Effector CD8-positive, alpha-beta T cell (primary cell): ENCODE measurements at places on chromosomes 7 and 10.

DNA sequence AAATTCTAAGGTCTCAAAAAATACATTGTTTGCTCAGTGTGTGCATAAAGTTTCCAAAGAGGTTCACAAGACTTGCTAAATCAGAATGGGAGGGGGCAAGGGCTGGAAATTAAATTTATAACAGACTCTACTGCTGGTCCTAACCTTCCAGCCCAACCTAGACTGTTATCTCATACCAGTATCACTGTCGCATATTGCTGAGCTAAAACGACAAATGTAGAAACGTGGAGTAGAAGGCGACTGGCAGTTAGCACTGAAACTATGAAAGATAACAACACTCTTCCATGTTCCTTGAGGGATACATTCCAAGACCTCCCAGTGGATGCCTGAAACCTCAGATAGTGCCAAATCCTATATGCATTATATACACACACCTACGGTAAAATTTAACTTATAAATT is 514.3 kb downstream of the KCNMA1 start:
- DNase-seq, result no peak

GRCh38 chr10:87761892-87762291 is 56.1 kb downstream of the ATAD1 start:
- no peak for DNase-seq

GRCh38 chr7:12635830-12636229 is 51.6 kb upstream of the ARL4A start:
- no peak for DNase-seq

- no peak for DNase-seq
Measured at GRCh38 chr10:646118-646524, 43.3 kb downstream of the DIP2C start.

GRCh38 chr10:87508837-87509236 is 4.1 kb downstream of the MINPP1 start:
- no peak for DNase-seq

DNA sequence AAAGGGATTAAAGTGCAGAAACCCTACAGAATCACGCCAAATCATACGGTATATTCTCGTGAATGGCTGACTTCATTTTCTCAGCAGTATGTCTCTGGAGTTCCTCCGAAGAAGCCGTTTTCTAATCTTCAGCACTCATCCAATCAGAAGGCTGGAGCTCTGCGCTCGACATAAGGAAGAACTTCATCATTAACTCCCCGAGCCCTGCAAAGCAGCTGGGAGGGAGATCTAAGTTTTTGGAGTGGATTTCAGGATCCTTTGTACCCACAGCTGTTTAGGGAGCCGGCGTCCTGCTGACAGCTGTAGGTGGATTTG is 40.7 kb upstream of the SDK1 start:
- DNase-seq, result no peak

GRCh38 chr7:120165227-120165626 is 107.7 kb upstream of the KCND2 start:
- DNase-seq, result no peak

DNA sequence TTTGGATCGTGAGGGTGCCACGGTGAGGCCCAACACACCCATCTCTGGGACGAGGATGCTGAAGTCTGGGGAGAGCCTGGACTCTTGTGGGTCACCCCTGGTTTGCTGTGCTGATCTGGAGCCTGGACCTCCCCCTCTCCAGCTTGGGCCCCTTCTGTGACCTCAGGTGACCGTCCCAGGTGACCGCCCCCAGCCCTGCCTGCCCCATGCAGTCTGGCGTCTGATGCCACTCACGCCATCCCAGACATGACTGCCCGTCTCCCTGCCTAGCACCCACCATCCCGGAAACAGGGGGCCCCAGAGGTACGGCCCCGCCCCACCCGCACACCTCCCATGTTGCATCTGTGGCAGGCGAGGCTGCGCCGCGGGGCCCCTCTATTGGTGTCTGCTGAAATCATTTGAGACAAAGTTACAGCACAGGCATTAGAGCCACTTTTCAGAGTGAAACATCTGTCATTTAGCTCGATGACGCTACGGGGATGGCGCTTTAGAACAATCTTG is 21.1 kb downstream of the UNCX start:
- DNase-seq, result no peak

- DNase-seq, result no peak
Measured at GRCh38 chr10:86086418-86086817, 280.2 kb downstream of the GRID1 start.

GRCh38 chr7:11615174-11615573 is 216.8 kb downstream of the THSD7A start:
- no peak for DNase-seq

DNA sequence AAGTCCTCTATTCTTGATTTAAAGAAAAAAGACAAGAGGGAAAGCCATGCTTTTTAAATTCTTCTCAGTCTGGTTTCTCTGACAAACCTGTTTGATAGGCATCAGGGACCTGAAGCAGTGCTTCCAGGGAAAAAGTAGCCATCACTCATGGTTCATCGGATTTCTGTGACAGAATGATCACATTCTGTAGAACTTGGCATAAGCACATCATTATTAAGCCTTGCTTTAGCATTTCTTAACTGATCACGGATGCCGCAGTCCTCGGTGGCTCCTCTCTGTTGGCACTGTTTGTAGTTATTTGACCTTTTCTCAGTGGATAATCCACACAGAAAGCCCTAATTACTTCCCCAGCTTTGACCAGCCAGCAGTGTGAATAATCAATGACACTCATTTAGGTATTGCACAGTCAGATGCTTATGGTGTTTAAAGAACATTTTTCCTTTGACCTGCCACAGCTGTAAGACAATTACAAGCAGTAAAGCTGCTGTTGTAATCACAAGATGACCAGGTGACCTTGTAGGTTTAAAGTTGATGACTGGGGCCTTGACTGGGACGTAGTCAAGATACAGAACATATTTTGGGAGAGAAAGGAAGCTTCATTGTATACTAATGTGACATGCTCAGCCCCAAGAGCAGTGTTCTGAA is 64.4 kb upstream of the SKAP2 start:
- no peak for DNase-seq

- no peak for DNase-seq
Measured at GRCh38 chr10:104253106-104253505, 1.6 kb upstream of the GSTO1 start.

DNA sequence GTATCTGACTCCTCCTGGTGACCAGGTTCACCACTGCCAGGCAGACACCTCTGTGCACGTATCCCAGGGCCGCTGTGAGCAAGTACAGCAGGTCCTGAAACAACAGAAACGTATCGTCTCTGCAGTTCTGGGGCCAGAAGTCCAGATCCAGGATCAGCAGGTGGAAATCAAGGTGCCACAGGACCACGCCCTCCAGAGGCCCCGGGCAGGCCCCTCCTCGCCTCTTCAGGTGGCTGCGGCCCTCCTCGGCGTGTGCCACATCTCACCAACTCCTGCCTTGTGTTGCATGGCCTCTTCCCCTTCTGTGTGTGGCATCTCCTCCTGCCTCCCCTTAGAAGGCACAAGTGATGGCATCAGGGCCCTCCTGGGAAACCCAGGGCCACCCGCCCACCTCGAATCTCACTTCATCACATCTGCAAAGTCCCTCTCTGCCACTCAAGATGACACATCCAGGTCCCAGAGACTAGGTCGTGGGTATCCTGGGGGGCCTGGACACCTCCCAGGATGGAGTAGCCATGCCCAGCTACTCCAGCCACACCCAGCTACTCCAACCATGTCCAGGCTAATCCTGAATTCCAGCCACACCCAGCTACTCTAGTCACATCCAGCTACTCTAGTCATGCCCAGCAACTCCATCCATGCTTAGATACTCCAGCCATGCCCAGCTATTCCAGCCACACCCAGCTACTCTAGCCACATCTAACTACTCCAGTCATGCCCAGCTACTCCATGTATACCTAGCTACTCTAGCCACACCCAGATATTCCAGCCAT is 52.6 kb upstream of the DNAAF5 start:
- no peak for DNase-seq

DNA sequence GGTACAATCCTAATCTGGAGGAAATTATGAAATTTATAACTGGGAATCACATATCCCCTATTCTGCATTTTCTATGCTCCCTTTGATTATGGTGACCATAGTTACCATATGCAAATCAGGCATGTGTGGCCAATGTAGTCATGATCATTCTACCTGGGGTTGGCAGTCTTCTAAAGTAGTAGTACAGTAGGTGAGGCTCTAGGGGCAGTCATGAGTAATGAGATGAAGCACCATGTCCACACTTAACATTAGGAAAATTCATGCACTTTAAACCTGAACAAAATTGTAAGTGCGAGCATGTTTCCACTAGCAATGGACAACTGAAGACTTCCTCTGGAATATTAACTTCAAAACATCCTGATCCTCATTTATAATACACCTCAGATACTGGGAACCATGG is 545.9 kb downstream of the SUGCT start:
- no peak for DNase-seq

DNA sequence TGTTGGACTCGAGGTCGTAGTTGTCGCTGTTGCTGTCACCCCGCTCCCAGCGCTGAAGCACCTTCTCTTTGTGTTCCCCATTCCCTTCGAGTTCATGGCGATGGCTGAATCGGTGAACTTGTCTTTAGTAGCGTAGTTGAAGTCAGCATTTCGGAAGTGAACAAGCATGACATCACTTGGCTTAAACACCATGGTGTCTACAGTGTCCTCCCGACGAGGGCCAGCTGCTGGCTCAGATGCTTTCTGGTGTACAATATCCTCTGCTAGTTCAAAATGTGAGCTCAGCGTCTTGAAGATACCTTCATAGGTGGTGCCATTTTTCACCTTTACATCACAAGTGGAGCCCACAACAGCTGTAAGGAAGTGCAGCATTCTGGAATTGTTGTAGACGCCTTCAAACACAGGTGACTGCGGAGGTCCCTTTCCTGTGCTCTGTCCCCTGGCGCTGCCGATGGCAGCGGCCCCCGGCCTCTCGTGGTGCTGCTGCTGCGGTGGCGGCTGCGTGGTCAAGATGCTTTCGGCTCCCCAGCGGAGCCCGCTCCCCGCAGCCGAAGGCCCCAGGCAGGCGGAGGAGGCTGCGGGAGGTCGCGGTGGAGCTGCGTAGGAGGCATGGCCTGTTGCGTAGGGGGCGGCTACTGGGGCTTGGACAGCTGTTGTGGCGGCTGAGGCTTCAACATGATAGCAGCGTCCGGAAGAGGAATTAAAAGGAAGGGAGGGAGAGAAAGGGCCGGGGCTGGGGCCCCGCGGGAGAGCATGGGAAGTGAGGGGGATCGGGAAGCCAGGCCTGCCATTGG is 59.3 kb downstream of the ANKMY2 start:
- no peak for DNase-seq

GRCh38 chr7:3103614-3104398 is 60.1 kb upstream of the CARD11 start:
- no peak for DNase-seq

GRCh38 chr7:20795361-20795760 is 8.7 kb upstream of the SP8 start:
- no peak for DNase-seq

GRCh38 chr7:79281426-79281825 is 172.0 kb downstream of the MAGI2 start:
- DNase-seq, result no peak

DNA sequence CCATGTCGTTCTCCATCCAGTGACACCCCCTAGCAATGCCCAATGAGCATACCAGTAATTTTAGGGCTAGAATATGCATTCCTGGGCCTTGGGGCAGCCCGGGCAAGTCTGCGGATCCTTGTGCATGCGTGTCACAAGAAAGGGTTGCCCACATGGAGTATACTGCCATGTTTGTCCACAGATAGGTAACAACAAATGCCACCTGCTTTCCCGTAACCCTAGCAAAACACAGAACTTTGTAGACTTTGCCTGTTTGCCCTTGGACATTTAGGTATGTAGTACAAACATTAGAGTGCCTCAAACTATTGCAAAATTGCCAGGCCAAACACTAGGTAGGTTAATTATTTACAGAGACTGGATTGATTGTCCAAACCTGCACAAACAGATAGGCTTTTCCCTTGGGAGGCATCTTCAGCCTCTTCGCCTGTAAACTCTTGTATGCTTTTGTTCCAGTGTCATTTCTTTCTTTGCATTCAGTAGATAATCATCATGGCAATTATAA is 117.0 kb downstream of the ADCY1 start:
- DNase-seq, result no peak

- DNase-seq, result no peak
Measured at GRCh38 chr10:63666836-63667383, 145.7 kb downstream of the REEP3 start.

DNA sequence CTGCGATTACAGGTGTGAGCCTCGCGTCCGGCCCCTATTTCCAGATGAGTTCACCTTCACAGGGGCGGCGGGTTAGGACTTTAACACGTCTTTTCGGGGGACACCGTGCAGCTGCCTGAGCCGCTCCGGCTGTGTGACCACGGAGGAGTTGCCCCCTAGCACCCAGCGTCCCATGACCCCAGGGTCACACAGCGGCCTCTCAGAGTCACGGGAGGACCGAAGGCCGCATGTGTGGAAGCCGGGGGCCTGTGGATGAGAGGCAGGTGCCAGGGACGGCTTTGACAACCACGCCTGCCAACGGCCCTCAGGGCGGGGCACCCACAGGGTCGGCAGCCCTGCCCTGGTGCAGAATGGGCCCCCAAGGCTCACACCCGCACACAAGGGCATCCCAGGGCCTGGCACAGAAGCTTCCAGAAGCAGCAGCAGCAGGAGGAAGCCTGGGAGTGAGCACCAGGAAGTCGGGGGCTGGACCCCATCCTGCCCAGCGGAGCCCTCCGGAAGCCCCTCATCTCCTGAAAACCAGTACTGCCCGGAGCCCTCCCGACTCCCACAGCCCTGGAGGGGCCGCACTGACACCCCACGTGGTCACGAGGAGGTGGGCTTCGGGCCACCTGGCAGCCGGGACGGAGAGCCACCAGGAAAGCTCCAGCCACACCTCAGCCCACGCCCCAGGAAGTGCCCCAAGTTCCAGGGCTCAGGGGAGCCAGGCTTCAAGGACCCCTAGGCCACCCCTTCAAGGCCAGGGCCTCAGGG is 32.7 kb downstream of the ADAP1 start:
- DNase-seq, result no peak

- DNase-seq, result no peak
Measured at GRCh38 chr10:110044681-110045080, 36.9 kb downstream of the ADD3 start.
